ENCODE measurements at places on chromosomes 4 and X.
A peak's percentile ranks its signal among the peaks of the same experiment; 100 is the strongest.

- peak; percentile 49 for DNase-seq
These were observed 68.2 kb downstream of the ARHGAP10 start for GRCh38 chr4:147799986-147800555.

- DNase-seq = no peak
These were observed 106.6 kb upstream of the WDR44 start for GRCh38 chrX:118239178-118239870.

- DNase-seq = no peak
These were observed 81.2 kb downstream of the SHROOM3 start for GRCh38 chr4:76515975-76516843.

- DNase-seq = no peak
These were observed 81.3 kb downstream of the STOX2 start for GRCh38 chr4:183986291-183986970.

DNA sequence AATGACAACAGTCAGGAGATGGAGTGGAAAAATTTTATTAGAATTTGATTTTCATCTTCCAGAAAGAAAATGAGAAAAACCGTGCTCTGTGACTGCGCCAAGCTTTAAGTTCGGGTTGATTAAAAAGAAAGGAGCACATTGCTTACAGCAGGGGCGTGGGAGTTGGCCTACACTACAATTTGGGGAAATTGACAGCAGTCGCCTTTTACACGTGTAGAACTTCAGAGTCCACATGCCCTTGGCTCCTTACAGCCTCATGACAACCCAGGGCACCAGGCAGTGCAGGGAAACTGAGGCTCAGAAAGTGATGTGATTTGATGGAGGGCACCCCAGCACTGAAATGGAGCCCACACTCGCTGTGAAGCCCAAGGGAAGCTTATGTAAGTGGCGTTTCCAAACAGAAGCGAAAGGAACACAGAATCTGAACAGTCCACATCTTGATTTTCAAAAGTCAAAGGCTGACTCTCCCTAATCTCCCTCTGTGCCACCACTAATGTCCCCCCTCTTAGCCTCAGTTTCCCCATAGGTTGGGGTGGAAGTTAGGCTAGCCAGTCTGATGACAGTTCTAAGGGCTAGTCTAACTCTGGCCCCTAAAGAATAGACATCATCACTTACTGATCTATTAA is 5.5 kb downstream of the PPP2R2C start:
- no peak for DNase-seq

DNA sequence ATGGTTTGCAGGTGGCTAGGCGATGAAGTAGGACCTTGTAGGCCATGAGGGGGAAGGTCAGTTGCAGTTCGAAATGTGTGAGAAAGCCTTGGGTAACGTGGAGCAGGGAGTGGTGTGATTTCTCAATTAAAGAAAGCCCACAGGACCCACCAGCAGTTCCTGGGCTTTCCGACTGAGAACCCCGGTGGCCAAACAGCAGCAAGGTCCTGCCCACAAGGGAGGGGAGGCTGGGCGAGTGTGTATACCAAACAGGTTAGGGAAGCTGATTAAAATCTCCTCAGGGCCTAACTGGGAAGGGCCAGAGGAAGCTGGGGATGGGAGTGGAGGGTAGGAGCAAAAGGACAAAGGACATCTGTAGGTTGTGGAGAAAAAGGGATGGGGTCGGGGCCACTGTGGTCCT is 2.4 kb downstream of the ATP6AP1 start:
- no peak for DNase-seq

- no peak for DNase-seq
These were observed 62.6 kb downstream of the GLRA2 start for GRCh38 chrX:14591976-14592375.

GRCh38 chr4:115334736-115335411 is 221.5 kb upstream of the NDST4 start:
- DNase-seq = no peak

GRCh38 chrX:119337201-119337600 is 61.9 kb upstream of the SLC25A43 start:
- no peak for DNase-seq

DNA sequence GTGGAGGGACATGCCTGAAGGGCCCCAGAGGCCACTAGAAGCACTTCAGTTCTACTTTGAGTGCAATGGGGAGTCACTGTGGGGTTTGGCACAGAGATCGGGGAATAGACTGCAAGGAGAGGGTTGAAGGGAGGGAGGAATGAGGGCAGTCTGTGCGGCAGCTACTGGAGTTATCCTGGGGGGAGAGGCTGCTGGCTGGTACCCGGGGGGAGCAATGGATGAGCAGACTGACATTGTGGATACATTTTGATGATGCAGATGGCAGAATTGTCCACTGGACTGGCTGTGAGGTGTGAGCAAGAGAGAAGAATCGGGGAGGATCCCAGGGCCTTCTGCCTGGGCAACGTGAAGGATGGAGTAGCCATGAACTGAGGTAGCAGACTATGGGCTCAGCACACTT is 2.8 kb upstream of the MAMLD1 start:
- DNase-seq = no peak

DNA sequence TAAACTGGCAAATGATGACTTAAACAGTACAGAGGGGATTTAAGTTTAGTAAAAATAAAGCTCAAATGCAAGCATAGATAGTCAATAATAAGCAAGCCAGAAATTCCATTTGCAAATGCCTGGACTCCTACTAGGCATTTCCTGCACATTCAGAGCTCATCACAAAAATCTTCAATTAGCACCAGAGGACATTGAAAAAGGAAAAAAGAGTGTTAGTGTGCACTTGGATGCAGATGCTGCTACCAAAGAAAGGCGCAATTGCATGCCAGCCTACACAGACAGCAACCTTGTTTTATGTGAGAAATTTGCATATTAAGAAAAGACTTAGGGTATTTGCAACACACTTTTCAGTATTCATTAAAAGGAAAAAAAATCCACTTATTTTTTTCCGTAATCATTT is 282.1 kb downstream of the GRIA2 start:
- DNase-seq = no peak

DNA sequence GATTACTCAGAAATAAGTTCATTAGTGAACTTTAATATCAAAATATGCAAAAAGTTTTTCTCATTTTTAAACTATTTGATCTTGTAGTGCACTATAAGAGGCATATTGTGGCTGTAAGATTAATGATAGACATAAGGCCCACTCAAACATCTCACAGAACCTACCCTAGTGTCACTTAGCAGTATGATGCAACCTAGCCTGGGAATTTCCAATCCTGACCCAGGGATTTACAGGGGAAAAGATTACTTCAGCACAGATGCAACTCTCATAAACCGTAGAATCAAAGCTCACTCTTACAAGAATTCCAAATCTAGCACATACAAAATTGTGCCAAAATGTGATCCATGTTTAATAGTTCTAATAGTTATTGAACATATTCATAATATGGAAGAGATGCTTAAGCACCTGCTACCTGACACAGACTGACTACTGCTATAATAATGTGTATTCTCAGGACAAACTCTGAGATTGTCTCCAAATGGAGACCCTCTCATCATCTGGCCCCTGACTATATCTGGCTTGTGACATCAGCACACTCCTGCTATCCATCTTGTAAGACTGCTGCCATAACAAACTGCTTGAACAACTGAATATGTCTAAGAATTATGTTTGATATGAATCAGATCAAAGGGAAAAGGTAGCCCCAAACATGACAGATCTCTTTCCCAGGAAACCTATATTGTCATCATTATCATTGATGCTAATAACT is 271.9 kb downstream of the PABPC4L start:
- no peak for DNase-seq

DNA sequence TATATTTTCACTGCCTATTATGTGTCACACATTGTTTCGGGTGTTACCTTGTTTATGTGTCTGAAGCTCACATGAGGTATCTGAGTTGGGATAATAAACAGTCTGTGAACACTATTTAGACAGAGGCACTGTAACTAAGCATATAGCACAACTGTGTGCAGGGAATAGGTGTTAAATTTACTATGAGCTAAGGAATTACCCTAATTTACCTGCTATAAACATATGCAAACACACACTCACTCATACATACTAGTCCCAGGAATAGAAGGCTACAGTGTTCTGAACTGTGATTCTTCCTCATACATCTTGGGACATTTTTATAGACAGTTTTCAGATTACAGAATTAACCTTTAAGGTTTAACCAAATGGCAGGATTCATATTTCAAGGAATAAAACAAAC is 127.6 kb upstream of the SPANXN4 start:
- DNase-seq = no peak

DNA sequence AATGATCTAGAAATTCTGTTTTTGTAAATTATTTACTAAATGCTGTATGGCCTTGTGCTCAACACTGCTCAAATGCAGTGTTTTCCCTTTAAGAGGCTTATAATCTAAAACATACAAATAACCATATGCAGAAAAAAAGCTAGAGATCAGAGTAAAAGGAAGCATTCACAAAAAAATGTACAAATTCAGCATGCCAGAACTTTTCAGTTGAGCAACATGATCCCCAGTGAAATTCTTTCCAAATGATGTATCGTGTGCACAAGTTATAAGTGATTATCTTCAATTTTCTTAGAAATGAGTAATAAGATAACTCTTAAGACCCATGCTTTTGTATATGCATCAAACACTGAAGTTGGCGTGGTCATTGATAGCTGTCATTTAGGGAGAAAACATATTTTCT is 5.0 kb downstream of the GPC3 start:
- DNase-seq = no peak

DNA sequence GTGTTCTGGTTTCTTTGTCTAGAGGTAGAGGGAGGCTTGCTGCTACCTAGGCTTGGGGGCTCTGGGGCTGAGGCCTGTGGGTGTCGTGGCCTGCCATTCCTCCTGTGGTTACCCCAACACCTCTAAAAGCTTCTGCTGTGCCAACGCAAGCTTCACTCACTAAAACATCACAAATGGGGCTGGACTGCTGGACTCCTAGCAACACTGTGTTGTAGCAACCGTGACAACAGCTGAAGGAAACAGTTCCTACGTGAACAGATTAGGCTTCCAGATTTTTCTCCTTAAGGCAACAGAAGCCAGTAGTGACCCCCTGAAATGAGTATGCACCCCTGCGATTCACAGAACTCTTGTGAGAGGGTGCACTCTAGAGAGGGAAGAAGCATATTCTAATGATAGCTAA is 138.3 kb upstream of the TEX13D start:
- DNase-seq = no peak

- no peak for DNase-seq
These were observed 87.1 kb upstream of the USP9X start for GRCh38 chrX:40998123-40998522.

DNA sequence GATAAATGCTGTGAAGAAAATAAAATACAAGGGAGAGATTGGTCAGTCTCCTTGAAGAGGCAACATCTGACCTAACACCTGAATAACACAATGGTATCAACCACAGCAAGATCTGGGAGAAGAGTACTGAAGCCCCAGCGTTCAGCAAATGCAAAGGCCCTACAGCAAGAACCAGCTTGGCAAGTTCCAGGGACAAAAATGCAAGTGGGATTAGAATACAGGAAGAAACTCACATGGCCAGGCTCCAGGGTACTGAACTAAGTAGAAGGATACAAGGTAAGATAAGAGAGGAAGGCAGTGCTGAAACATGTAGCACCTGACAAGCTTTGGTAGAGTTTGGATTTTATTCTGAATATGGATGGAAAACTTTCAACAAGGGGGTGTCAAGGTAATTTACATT is 3.6 kb downstream of the SMIM14 start:
- DNase-seq = no peak

- no peak for DNase-seq
These were observed 93.2 kb upstream of the ATP8A1 start for GRCh38 chr4:42750091-42750490.

DNA sequence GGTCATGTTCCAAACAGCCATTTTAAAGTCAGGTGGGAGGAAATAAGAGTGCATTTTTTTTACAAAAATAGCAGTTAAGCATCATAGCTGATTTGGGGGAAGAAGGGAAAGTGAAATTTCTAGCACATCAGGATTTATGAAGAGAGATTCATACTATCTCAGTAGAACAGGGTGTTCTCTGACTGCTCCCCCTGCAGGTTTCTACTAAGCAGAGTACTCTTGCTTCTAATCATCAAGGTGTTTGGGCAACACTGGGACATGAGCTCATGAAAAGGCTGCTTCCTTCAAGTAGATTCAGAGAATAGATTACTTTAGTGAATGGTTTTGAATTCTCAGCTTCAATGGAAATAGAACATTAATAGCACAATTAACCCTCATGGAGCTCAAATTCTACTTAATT is 591.4 kb upstream of the PCDH10 start:
- DNase-seq = no peak

GRCh38 chrX:146224442-146224841 is 406.8 kb downstream of the SLITRK2 start:
- no peak for DNase-seq

DNA sequence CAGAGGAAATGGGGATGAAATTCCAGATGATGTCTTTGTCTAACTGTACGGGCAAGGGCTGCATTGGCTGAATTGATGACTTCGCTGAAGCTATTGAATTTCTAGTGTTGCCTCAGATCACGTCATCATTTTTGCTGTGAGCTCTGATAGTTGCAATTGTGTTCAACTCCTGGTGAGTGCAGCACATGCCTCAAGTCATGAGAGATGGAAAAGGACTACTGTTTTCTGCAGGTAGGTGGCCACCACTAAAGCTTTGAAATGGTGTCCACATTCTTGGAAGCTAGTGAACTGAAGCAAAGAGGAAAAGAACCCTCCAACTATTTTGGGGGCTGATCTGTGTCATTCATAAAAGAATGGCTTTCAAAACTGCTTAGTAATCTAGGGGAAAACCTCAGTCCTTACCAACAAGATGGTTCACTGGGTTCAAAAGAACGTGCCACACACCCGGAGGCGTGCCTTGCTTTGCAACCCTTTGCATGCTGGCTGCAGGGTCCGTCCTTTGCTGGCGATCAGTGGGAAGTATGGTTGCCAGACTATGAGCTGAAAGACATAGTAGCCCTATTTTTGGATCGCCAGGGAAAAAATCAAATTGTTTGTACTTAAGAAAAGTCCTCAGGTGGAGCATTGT is 88.1 kb upstream of the STOX2 start:
- DNase-seq = no peak

GRCh38 chr4:102527695-102528283 is 26.6 kb downstream of the NFKB1 start:
- DNase-seq = no peak

DNA sequence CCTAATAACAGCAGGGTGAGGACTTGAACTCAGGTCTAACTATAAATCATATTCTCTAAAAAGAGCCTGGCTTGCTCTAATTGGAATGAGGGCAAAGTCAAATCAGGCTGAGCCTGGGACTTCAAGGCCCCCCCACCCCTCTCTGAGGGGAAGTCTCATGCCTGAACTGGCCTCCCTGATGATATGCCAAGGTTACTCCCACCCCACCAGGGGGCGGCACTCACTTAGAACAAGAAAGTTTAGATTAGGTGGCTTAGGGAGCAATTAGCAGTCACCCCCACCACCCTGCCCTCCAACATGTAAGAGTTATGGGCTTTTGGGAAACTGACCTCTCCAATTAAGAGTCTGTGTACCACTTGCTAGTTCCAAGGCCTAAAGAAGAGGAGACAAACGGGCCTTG is 2.7 kb downstream of the FOXO4 start:
- DNase-seq = no peak

- no peak for DNase-seq
These were observed 2020.8 kb upstream of the ADGRL3 start for GRCh38 chr4:59179372-59179771.

Data from brain microvascular endothelial cell (primary cell).